ENCODE measurements at places on chromosomes 3 and 15.

DNA sequence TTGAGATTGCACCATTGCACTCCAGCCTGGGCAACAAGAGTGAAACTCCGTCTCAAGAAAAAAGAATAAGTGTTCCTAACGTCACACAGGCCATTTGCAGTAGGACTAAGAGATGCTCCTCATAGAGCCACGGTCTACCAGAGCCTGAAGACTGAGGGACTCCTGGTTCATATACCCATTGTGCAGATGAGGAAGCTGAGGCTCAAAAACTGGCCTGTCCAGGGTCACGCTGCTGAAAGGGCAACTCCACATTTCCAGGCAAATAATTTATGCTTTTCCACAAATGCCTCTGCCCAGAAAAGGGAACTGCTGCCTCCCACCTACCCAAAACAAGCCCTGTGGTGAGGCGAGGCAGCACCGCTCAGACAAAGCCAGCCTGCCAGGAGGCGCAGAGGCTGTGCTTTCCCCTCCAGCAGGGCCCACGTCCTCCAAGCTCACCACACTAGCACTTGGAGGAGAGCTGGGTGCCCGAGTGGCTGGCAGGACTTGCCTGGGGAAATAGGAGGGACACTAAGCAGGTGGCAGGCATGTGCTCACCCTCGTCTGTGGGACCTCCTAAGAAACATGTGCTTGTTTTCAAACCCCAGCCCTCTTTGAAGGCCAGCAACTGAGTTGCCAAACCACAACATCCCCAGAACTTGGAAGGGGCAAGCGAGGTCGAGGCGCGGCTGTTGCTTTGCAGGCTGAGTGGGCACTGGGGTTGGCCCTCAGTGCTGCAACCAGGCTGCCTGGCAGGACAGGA, 195.6 kb downstream of the XXYLT1 start:
- DNase-seq: no peak
- no peaks in the 10 kb centered on the region for H3K4me1 ChIP-seq
- peaks cover 3% of the 10 kb centered on the region for H3K36me3 ChIP-seq
- H3K27me3 ChIP-seq: no peaks in the 10 kb centered on the region

GRCh38 chr15:69559440-69560190, 107.0 kb downstream of the RPLP1 start:
- no peaks in the 10 kb centered on the region for H3K36me3 ChIP-seq
- no peaks in the 10 kb centered on the region for H3K27me3 ChIP-seq
- H3K4me3 ChIP-seq: no peak overlapping the region
- no peaks in the 10 kb centered on the region for H3K4me1 ChIP-seq
- DNase-seq: no peak

GRCh38 chr3:45060165-45060892, 34.2 kb downstream of the CLEC3B start:
- 0 out of 2 replicates have a peak, but pooled peaks cover 1% of the 10 kb centered on the region for H3K4me1 ChIP-seq
- no peaks in the 10 kb centered on the region for H3K36me3 ChIP-seq
- peaks cover 14% of the 10 kb centered on the region for H3K27me3 ChIP-seq
- no peak overlapping the region for H3K4me3 ChIP-seq

DNA sequence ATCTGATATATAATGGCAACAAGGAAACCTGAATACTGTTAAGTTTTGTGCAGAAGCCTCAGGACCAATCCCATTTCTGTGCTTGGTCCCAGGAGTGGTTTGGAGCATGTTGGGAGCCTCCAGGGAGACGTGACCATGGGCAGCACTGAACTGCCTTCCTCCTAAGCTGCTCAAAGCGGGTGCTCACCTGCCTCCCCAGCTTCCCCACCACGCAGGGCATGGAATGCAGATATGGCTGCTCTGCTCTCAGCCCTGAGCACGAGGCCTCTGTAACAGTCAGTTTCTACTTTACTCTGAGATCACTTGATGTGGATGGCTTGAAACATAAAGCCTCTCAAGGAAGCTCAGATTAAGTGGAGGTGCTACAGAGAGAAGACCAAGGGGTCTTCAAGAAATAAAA, 49.3 kb downstream of the MESD start:
- peaks cover 5% of the 10 kb centered on the region for H3K36me3 ChIP-seq
- H3K27ac ChIP-seq: no peak overlapping the region
- H3K27me3 ChIP-seq: no peaks in the 10 kb centered on the region
- DNase-seq: no peak
- H3K4me1 ChIP-seq: no peaks in the 10 kb centered on the region
- H3K4me3 ChIP-seq: no peak overlapping the region

- no peaks in the 10 kb centered on the region for H3K36me3 ChIP-seq
- no peak for DNase-seq
- H3K4me1 ChIP-seq: no peaks in the 10 kb centered on the region
- H3K4me3 ChIP-seq: no peak overlapping the region
- H3K27ac ChIP-seq: no peak overlapping the region
- H3K27me3 ChIP-seq: no peaks in the 10 kb centered on the region
Observed at GRCh38 chr3:164752812-164753211, 325.5 kb downstream of the SI start.

GRCh38 chr3:42876940-42877720, 1.5 kb upstream of the CYP8B1 start:
- no peak overlapping the region for H3K27ac ChIP-seq
- H3K27me3 ChIP-seq: no peaks in the 10 kb centered on the region
- no peak for DNase-seq
- H3K4me3 ChIP-seq: no peak overlapping the region
- no peaks in the 10 kb centered on the region for H3K36me3 ChIP-seq
- no peaks in the 10 kb centered on the region for H3K4me1 ChIP-seq

GRCh38 chr15:89243046-89243690, 611 bp upstream of the FANCI start:
- DNase-seq: no peak
- peaks cover 4% of the 10 kb centered on the region for H3K4me1 ChIP-seq
- H3K27ac ChIP-seq: no peak overlapping the region
- no peaks in the 10 kb centered on the region for H3K36me3 ChIP-seq
- H3K27me3 ChIP-seq: no peaks in the 10 kb centered on the region
- peak overlapping the region; percentile 83 for H3K4me3 ChIP-seq

DNA sequence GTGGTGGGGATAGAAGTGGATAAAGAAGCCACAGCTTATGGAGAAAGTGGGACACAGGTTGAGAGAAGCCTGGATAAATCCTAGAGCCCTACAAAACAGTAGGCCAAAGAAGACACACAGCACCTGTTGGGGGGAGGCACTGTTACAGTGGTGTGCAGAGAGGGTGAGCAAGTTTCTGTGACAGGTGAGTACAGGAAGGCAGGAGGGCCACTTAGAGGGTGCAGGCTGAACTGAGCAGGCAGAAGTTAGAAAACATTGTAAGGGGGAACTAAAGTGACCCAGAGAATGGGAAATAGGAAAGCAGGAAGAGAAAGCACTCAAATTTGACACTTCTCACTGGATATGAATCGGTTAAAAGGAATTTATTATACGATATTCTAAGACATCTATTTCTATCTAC, 146.1 kb upstream of the TMCO5A start:
- H3K4me1 ChIP-seq: no peaks in the 10 kb centered on the region
- H3K27me3 ChIP-seq: no peaks in the 10 kb centered on the region
- no peaks in the 10 kb centered on the region for H3K36me3 ChIP-seq
- H3K4me3 ChIP-seq: no peak overlapping the region

DNA sequence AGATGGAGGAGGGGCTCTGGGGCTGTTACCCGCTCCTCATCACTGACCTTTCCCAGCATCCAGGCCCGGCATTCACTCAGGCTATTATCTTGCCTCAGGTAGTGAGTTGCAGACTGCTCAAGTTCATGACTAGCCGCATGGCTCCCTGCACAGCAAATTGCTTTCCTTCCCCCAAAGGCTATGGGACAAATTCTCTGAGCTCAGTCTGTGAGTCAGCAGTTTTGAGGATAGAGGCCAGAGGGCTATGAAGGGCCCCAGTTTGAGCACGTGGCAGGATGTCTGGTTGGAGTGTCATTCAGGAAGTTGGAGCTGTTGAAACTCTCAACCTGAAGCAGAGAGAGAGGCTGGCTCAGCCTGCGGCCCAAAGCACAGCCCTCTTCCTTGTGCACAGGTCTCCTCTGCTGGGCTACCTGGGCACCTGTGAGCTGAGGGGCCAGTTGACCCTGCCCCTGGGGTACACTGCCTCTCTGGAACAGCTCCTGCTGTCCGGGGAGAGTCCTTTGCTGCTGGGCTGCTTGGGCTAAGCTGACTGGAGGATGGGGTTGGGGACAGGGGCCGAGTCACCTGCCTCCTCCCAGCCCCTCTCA, 7.9 kb downstream of the FAH start:
- no peak for DNase-seq
- no peak overlapping the region for H3K27ac ChIP-seq
- no peaks in the 10 kb centered on the region for H3K27me3 ChIP-seq

- no peak overlapping the region for H3K4me3 ChIP-seq
- no peaks in the 10 kb centered on the region for H3K27me3 ChIP-seq
- no peak overlapping the region for H3K27ac ChIP-seq
- no peak for DNase-seq
Observed at GRCh38 chr3:23189187-23189586, 13.9 kb upstream of the UBE2E2 start.

Data from iPS DF 6.9 (cell line).